Dermis microvascular lymphatic vessel endothelial cell (primary cell): ENCODE measurements at places on chromosomes 1 and 21. TPM values are rescaled to one million over a fixed set of nuclear protein-coding genes. Genes with fewer than 3 reads are reported as not detected.

The TXNIP gene
- 47.5 and 53.2 TPM in 2 replicates for total RNA-seq

The POTED gene
- total RNA-seq: not detected in 2 replicates

The DSCAM gene
- total RNA-seq: 0.51 TPM in 1 of 2 replicates, not detected in the other

The PLA2G2D gene
- total RNA-seq: not detected in 2 replicates

The CFHR4 gene
- not detected in 2 replicates for total RNA-seq

The KPRP gene
- total RNA-seq: not detected in 2 replicates

The CELA3A gene
- total RNA-seq: not detected in 2 replicates

The TAGLN2 gene
- total RNA-seq: 136 and 182 TPM in 2 replicates

The CASQ1 gene
- not detected in 2 replicates for total RNA-seq

The NBPF20 gene
- total RNA-seq: 1.8 and 2.0 TPM in 2 replicates

The RRP1B gene
- 22.1 and 25.2 TPM in 2 replicates for total RNA-seq

The KRTAP13-3 gene
- not detected in 2 replicates for total RNA-seq

The GPR61 gene
- 0.13 TPM in 1 of 2 replicates, not detected in the other for total RNA-seq

The VSIG8 gene
- total RNA-seq: not detected in 2 replicates

The RAVER2 gene
- 3.0 and 5.6 TPM in 2 replicates for total RNA-seq

The AADACL3 gene
- not detected in 2 replicates for total RNA-seq

The ADAMTSL4 gene
- total RNA-seq: 0.13 and 0.25 TPM in 2 replicates

The MROH7 gene
- under 0.01 and 0.13 TPM in 2 replicates for total RNA-seq

The S100A14 gene
- 0.13 and 0.51 TPM in 2 replicates for total RNA-seq

The AMY1A gene
- not detected in 2 replicates for total RNA-seq

The DNASE2B gene
- not detected in 2 replicates for total RNA-seq

The PRDM2 gene
- total RNA-seq: 6.3 and 10.9 TPM in 2 replicates

The BATF3 gene
- 0.64 and 1.4 TPM in 2 replicates for total RNA-seq

The RIPK4 gene
- 1.8 and 2.1 TPM in 2 replicates for total RNA-seq

The CTPS1 gene
- 16.0 and 16.8 TPM in 2 replicates for total RNA-seq

The TMEM82 gene
- 0.13 TPM in 1 of 2 replicates, not detected in the other for total RNA-seq

The DAB1 gene
- under 0.01 TPM in 1 of 2 replicates, not detected in the other for total RNA-seq

The PLA2G2C gene
- total RNA-seq: not detected in 2 replicates

The OVAAL gene
- not detected in 2 replicates for total RNA-seq

The GOLPH3L gene
- total RNA-seq: 10.7 and 10.9 TPM in 2 replicates

The TAS1R2 gene
- not detected in 2 replicates for total RNA-seq

The HTR6 gene
- under 0.01 and 0.13 TPM in 2 replicates for total RNA-seq

The RSPO1 gene
- not detected in 2 replicates for total RNA-seq

The KLHL21 gene
- total RNA-seq: 9.4 and 19.7 TPM in 2 replicates

The SELL gene
- total RNA-seq: 0.13 TPM in 2 replicates

The PCP4 gene
- total RNA-seq: not detected in 2 replicates

The KMO gene
- not detected in 2 replicates for total RNA-seq

The ATP5PB gene
- 178 and 279 TPM in 2 replicates for total RNA-seq

The OR2T2 gene
- not detected in 2 replicates for total RNA-seq

The RNU1-2 gene
- total RNA-seq: under 0.01 TPM in 2 replicates
